Ecto neural progenitor cell (in vitro differentiated cells): ENCODE measurements at places on chromosomes 5 and 9.

- no peak for DNase-seq
Measured at GRCh38 chr5:5276951-5277517, 136.9 kb downstream of the ADAMTS16 start.

- no peak for DNase-seq
Measured at GRCh38 chr5:109164001-109164400, 245.8 kb downstream of the PJA2 start.

- no peak for DNase-seq
Measured at GRCh38 chr9:104608336-104608735, 2.9 kb upstream of the OR13C2 start.

- DNase-seq, result peak; percentile 80
Measured at GRCh38 chr5:16616536-16617273, at the start of gene RETREG1. RETREG1 (minus strand) TSS chr5:16616997; CDS start chr5:16616971, 26 bp downstream.

DNA sequence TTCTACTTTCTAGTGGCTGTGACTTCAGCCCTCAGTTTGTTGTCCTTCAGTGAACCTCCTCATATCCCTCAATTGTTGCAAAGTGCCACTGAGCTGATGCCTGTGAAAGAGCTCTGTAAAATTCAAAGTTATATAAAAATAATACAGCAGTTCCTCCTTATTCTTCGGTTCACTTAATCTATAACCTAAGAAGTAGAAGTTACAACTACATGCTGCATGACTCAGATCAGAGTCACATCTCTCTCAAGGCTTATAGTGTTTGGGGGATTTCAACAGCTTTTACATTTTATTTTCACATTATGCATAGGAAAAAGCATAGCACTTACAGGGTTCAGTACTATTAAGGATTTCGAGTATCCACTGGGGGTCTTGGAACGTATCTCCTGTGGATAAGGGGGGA lies 25.1 kb upstream of the GCNT1 start:
- no peak for DNase-seq

DNA sequence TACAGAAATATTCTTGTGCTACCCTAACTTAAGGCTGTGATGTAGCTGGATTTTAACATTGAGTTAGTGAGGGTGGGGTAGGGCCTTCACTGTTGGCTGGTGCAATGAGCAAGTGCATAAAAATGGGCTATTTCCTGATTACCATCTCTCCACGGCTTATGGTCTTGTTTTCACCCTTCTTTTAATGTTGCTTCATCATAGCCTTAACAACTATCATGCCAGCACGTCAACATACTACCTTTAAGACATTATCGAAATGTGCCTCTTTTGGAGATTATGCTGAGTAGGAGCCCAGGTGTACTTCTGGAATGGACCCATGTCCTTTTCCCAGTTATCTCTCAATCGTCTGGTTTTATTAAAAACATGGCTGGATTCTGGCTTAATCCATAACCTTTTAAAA lies 350.9 kb upstream of the ACTBL2 start:
- DNase-seq, result no peak

- no peak for DNase-seq
Measured at GRCh38 chr9:84111726-84112125, 131.1 kb downstream of the RMI1 start.

- DNase-seq, result no peak
Measured at GRCh38 chr5:142697356-142698255, 11.7 kb upstream of the FGF1 start.

DNA sequence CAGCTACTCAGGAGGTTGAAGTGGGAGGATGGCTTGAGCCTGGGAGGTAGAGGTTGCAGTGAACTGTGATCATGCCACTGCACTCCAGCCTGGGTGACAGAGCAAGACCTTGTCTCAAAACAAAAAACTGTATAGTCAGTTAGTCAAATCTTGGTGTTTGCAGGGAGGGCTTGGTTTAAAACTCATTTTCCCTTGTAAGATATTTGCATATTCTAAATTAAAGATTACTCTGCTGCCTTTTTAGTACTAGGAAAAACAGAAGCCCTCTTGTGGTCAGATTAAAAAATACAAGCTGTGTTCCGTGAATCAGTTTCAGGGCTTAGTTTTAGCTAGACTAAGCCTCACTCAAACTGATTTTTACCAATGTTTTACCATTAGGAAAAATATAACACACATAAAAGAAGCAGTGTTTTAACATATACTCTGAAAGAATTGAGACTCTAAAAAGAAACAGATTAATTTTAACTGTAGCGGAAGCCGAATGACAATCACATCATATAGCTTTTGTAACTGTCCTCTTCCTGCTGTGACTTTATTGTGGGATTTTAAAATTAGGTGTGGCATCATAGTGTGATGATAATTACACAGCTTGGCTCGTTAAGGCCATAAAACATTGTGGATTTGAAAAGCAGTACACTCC lies 84.9 kb upstream of the BASP1 start:
- DNase-seq, result no peak

DNA sequence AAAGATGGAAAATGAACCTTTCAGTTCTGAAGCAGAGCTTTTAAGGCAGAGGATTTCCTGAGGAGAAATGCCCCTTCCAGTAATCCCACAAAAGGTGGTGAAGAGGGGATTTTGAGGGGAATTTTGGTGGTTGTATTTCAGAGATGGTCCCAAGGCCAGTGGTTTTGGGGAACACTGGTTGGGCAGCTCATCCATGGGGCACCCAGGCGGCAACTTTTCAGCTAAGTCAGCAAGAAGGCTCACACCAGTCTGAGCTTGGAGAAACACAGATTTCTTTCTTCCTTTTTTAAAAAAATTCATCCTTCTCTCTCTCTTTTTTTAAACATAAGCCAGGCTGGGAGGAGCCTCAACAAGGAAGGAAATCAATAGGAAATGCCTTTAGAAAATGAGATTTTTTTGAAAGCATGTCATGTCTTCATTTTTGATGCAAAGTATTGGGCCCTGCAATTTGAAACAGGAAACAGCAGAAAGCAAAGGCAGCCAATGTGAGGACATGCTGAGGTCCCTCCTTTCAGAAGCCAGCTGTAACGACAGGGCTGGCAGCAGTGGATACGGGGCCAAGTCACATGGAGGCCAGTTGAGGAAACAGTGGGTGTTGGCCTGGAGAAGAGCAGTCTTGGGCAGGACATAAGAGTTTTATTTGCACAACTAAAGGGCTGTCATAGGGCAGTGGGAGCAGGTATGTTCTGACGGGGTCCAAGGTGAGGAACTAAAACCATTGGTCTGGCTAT lies 155.3 kb upstream of the KLF4 start:
- DNase-seq, result no peak

- no peak for DNase-seq
Measured at GRCh38 chr9:113522858-113523257, 59.3 kb downstream of the RGS3 start.

- peak; percentile 58 for DNase-seq
Measured at GRCh38 chr9:20620650-20621470, 1.4 kb downstream of the MLLT3 start.

GRCh38 chr5:135986401-135986800 lies 31.6 kb upstream of the LECT2 start:
- no peak for DNase-seq

- DNase-seq, result no peak
Measured at GRCh38 chr5:34487159-34487879, 168.8 kb upstream of the RAI14 start.

GRCh38 chr5:133602835-133603380 lies 9.4 kb downstream of the FSTL4 start:
- no peak for DNase-seq

GRCh38 chr9:33092634-33093033 lies 16.2 kb upstream of the SMU1 start:
- DNase-seq, result no peak

- no peak for DNase-seq
Measured at GRCh38 chr5:108707141-108707540, 40.6 kb upstream of the FER start.

- DNase-seq, result peak; percentile 96
Measured at GRCh38 chr9:76458903-76459693, at the start of gene GCNT1. GCNT1 (plus strand) TSS chr9:76459182; CDS start chr9:76502382, 43,200 bp downstream.

- DNase-seq, result no peak
Measured at GRCh38 chr9:105069285-105069684, 141.3 kb upstream of the ABCA1 start.

DNA sequence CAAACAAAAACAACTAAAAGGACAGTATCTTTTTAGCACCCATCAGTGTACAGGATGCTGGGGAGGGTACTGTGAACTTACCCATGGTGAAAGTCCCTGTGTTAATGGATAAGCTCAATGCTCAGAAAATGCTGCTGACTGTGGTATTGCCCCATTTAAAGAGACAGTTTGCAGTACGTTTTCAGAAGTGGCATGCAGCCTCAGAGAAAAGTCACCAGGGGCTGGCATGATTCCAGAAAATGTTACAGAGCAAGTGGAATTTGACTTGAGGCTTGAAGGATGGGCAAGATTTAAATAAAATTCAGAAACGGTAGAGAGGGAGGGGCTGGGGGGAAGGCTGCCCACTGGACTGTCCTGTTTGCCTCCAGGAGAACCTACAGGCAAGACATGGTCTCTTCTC lies 7.2 kb downstream of the S1PR3 start:
- DNase-seq, result no peak

GRCh38 chr9:126488310-126488709 lies 125.4 kb upstream of the LMX1B start:
- DNase-seq, result no peak

- DNase-seq, result no peak
Measured at GRCh38 chr9:129769669-129770068, 16.8 kb upstream of the PTGES start.

GRCh38 chr5:44294516-44294915 lies 94.7 kb downstream of the FGF10 start:
- DNase-seq, result no peak

DNA sequence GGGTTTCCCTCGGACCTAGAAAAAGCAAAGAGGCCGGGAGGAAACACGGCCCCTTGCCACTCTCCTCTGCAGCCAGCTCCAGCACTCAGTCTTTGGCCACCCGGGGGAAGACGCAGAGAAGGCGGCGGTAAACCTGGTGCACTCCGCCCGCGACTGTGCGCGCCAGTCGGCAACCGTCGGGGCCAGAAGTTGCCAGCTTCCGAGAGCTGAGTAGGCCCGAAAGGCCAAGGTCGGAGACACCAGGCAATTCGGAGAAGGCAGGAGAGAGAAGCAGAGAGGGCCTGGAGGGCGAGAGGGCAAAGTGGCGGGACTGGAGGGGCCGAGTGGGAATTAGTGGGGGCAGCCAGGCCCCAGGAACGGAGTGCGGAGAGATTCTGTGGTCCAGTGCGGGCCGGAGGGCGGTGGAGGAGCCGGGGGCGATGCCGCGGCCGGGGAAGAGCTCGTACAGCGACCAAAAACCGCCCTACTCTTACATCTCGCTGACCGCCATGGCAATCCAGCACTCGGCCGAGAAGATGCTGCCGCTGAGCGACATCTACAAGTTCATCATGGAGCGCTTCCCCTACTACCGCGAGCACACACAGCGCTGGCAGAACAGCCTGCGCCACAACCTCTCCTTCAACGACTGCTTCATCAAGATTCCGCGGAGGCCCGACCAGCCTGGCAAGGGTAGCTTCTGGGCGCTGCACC lies at the start of gene FOXB2:
FOXB2 (plus strand) TSS at position 420 of the 690 bp plus-strand sequence; CDS start at position 420, 0 bp downstream.
- peak; percentile 56 for DNase-seq

- DNase-seq, result peak; percentile 76
Measured at GRCh38 chr9:119368681-119369581, at the start of gene BRINP1. BRINP1 (minus strand) TSS chr9:119369435; CDS start chr9:119313355, 56,080 bp downstream.

GRCh38 chr5:73180566-73180965 lies 7.6 kb downstream of the TMEM174 start:
- DNase-seq, result no peak

- no peak for DNase-seq
Measured at GRCh38 chr9:27468462-27469110, 55.5 kb upstream of the IFNK start.

DNA sequence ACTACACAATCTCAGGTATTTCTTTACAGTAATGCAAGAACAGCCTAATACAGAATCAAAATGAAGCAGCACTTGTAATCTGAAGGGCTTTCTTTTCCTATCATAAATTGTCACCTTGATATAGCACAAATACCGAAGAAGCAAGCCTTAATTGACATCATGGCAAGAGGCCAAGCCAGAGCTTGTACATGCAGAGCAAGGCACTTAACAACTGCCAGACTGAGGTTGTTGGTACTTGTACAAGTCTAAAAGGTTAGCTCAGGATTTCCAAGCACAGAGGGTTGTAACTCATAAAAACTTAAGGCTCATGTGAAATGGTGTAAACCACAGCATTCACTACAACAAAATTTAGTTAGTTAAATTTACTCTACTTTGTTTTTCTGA lies 158.8 kb upstream of the SPEF2 start:
- no peak for DNase-seq

DNA sequence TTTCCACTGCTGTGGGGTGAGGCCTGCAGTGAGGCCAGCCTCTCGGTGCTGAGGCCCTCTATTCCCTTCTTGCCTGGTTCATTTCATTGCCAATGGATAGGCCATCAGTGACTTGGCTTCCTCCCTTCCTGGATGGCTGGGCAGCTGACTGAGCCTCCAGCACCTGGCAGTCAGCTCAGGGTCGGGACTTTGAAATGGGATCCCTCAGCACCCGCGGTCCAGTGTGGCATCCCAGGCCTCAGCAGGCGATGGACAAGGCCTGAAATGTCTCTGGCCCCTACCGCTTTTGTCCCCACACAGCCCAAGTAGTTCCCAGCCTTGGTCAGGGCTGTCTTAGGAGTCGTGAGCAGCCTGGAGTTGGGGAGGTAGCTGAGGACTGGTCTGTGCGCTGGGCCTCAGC lies 17.2 kb downstream of the NDST1 start:
- no peak for DNase-seq

DNA sequence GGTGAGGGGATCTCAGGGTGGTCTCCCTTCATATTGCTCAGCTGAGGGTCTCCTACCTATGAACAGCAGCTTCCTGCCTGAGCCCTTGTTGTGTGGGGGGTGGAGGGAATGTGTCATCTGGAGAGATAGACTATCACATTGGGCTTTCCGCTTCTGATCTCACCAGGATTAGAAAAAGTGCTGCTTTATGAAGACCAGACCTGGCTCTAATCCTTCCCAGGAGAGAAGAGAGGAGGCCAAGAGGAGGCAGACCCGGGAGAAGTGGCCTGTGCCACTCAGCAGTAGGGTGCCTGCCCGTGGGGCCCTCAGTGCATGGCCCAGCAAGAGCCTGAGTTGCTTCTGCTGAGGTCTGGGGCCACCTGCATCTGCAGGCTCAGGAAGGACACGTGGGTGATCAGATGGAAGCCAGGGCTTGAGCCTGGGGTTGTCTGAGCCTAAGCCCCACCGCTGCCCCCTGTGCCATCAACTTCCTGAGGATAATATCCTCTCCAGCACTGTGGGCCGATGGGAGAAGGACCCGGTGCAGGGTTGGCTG lies 22.1 kb upstream of the COL5A1 start:
- DNase-seq, result peak; percentile 46

DNA sequence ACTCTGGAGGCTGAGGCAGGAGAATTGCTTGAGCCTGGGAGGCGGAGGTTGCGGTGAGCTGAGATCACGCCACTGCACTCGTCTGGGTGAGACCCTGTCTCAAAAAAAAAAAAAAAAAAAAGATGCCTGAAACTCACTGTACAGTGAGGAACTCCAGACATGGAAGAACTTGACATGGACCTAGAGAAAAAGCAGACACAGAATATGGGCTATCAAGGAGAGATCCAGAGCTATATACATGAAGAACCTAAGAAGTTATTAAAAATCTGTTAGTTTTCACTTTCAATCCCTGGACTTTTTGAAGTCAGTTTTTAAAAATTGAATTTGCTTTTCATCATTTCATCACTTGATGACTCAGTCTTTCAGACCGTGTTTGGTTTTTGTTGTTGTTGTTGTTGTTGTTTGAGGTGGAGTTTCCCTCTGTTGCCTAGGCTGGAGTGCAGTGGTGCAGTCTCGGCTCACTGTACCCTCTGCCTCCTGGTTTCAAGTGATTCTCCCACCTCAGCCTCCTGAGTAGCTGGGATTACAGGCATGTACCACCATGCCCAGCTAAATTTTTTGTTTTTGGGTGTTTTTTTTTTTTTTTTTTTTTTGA lies 20.3 kb downstream of the PAIP2 start:
- DNase-seq, result no peak
